Right lung (tissue), 10 donors: ENCODE measurements at places on chromosomes 12 and 14. TPM values are rescaled to one million over a fixed set of nuclear protein-coding genes. Genes with fewer than 3 reads are reported as not detected.
A peak's percentile ranks its signal among the peaks of the same experiment; 100 is the strongest.

KRT5 gene
- 0.29 TPM for polyA plus RNA-seq

ATXN3 gene
- polyA plus RNA-seq: 31.9 TPM

CLEC4C gene
- polyA plus RNA-seq: not detected

DNA sequence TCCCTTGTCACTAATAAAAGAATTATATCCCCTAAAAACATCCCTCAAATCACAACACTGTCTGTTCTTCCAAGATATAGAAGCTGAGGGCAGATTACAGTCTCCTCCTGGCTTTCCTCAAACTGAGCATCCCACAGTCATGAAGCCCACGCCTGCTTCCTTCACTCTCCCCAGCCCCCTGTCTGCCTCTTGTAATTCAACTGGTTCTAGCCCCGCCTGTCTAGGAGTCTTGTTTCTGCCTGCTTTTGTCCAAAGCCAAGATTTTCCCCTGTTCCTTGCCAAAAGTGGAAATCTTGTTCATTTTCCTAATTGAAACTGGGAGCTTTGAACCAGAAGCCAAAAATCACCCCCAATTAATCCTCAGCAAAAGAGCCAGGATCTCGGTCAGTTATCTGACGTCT, 35.9 kb upstream of the PWP1 start:
- peak; percentile 81 for DNase-seq

GRCh38 chr12:116104167-116104767, 173.2 kb downstream of the MED13L start:
- no peak for DNase-seq

DNA sequence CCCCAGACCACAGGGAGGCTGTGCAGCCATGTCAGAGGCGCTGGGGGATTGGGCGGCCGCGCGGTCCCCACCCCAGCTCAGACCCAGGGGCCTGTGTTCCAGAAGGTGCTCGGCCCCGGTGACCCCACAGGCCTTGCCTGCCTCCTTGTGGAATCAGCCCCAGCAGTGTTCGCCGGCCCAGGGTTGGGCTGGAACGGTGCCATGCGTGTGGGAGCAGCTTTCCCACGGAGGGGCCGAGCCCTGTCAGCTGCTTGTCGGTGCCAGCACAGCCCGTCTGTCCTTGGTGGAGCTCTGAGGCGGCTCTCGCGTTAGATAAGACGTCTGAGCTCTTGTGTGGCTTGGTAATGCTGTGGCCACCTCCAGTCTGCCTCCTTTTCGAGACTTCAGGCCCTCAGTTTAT, 8.5 kb downstream of the ZFYVE21 start:
- no peak for DNase-seq

DNA sequence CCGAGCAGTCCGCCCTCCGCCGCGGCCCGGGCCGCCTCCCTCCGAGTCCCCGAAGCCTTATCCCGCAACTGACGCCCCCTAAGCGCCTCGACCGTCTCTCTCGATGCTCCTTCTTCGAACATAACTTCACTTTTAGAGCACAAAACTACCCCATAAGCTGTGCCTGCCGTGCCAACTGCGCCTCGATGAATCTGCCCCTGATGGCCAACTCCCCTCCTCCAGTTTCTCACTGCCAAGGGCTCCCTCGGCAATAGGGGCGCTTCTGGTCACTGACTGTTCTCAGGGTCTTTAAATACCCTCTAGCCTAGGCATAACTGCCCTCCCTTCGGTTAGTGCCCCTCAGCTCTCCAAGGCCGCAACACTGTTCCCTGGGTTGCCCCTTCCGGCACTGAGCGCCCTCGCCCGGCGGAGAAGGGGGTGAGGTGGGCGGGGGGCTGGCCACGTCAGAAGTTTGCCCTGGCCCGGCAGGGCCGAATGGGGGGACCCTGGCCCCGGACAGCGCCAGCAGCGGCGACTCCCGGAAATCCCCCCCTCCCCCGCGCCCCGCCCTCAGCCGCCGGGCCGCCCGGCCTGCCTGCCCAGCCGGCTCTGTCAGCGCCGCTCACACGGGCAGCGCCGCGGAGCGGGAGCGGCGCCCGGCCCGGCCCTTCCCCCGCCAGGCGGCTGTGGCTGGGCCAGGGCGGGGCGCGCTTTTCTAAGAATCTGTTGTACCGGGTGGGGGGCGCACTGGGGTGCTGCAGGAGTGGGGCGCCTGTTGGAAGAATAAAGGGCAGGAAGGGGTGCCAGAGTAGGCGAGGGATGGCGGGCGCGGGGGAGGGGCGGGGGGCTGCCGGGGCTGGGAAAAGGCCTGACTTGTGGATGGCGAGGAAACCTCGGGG, 10.6 kb downstream of the RARG start:
- peak; percentile 85 for DNase-seq

DNA sequence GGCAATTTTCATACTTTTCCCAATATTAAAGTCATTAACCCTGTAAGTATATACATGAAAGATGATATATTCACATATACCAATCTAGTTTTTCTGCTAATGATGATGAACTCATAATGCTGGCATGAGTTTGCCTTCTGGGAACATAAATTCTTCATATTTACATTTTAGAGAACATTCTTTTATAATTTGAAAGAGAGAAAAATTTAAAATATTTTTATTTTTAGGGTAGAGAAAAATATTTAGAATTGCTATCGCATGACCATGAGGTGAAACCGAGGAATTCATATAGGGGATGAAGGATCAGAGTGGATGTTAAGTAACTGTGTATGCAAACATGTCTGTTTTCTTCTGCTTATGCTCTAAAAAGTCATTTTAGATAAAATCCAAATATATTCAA, 825.3 kb upstream of the FLRT2 start:
- DNase-seq: no peak

DNA sequence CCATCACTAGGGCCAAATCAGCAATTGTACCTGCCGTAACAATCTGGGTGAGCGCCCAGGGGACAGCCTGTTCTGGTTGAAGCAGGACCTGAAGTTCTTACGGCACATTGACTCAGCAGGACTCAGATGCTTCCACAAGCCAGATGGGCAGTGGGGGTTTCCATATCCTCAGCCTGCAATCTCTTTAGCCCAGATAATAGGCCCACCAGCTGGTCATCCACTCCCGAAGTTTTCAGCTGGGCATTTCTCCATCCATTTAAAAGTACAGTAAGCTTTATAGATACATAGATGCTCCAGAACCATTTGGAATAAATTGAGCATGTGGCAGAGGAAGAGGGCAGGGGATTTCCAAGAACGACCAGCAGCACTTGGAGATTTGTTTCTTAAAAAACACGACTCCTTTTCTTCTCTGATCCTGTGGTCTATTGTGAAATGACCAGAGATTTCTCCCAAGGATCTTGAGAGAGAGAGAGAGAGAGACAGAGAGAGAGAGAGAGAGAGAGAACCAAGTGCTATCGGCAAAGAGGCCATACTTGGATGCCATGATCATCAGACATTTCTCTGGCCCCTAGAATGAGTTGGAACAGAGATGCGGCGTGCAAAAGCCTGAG, 74.8 kb upstream of the PLXNC1 start:
- no peak for DNase-seq

- no peak for DNase-seq
Observed at GRCh38 chr12:15796493-15797141, 7.4 kb upstream of the EPS8 start.

GRCh38 chr12:108839018-108839889, 18.1 kb downstream of the SSH1 start:
- no peak for DNase-seq
